ENCODE measurements at places on chromosomes 3 and 15.

GRCh38 chr3:151119188-151119587, 33.7 kb downstream of the MED12L start:
- no peaks in the 10 kb centered on the region for H3K27me3 ChIP-seq
- H3K4me1 ChIP-seq: no peaks in the 10 kb centered on the region
- no peak overlapping the region for H3K27ac ChIP-seq
- H3K4me3 ChIP-seq: no peak overlapping the region
- DNase-seq: no peak

- H3K27me3 ChIP-seq: no peaks in the 10 kb centered on the region
- no peaks in the 10 kb centered on the region for H3K4me1 ChIP-seq
- no peaks in the 10 kb centered on the region for H3K36me3 ChIP-seq
- no peak overlapping the region for H3K4me3 ChIP-seq
- no peak for DNase-seq
- H3K27ac ChIP-seq: no peak overlapping the region
Measured at GRCh38 chr3:14418296-14419250, 16.2 kb downstream of the SLC6A6 start.

GRCh38 chr3:127831723-127832172, 9.4 kb upstream of the MGLL start:
- H3K36me3 ChIP-seq: no peaks in the 10 kb centered on the region
- no peak overlapping the region for H3K4me3 ChIP-seq
- H3K27me3 ChIP-seq: no peaks in the 10 kb centered on the region
- no peak overlapping the region for H3K27ac ChIP-seq

GRCh38 chr3:188950832-188951489, 220.8 kb upstream of the TPRG1 start:
- H3K27ac ChIP-seq: peak overlapping the region; percentile 90
- peaks cover 9% of the 10 kb centered on the region for H3K4me1 ChIP-seq
- DNase-seq: peak; percentile 82
- H3K36me3 ChIP-seq: no peaks in the 10 kb centered on the region
- H3K4me3 ChIP-seq: no peak overlapping the region

- H3K27me3 ChIP-seq: no peaks in the 10 kb centered on the region
- H3K4me1 ChIP-seq: no peaks in the 10 kb centered on the region
- no peak overlapping the region for H3K4me3 ChIP-seq
Measured at GRCh38 chr3:53382106-53382505, 34.8 kb upstream of the DCP1A start.
